ENCODE measurements at places on chromosomes 11 and 22.

GRCh38 chr11:882596-882995 lies 28.0 kb downstream of the CHID1 start:
- DNase-seq: no peak

DNA sequence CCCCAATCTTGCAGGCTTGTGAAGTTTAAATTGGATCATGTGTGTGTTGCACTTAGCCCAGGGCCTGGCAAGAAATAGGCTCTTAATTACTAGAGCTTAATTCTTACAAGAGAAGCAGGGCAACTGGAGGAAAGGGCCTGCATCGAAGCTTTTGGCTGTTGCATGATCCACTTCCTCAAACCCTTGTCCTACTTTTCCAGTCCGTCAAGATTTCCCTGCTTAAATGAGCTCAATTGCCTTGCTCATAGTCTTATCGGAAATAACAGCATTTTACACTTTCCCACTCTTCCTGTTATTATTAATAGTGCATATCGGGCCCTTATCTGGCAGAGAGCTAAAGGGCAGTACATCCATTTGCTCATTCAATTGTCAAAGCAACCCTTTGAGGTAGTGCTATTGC lies 18.1 kb downstream of the DTX4 start:
- no peak for DNase-seq

DNA sequence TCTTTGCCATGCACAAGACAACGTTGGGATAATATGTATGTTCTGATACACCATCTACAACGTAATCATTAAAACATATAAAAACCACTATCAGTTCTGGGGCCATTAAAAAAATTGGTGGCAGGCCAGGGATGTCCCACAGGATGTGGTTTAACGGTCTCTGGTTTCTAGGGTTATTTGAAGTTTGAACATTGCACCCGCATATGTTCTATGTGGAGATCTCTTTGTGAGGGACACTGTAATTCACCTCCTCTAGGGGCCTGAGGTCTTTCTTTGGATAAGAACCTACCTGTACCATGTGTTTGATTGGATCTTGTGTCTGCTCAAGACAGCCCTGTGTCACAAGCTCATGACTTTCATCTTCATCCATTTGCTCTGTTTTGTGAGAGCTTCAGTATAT lies 73.2 kb downstream of the GGTLC2 start:
- no peak for DNase-seq

GRCh38 chr11:32312865-32313403 lies 122.4 kb downstream of the WT1 start:
- DNase-seq: peak; percentile 52
